ENCODE measurements at places on chromosomes 11 and 22.

GRCh38 chr11:76048763-76049162 is 157.5 kb downstream of the WNT11 start:
- DNase-seq, result no peak

DNA sequence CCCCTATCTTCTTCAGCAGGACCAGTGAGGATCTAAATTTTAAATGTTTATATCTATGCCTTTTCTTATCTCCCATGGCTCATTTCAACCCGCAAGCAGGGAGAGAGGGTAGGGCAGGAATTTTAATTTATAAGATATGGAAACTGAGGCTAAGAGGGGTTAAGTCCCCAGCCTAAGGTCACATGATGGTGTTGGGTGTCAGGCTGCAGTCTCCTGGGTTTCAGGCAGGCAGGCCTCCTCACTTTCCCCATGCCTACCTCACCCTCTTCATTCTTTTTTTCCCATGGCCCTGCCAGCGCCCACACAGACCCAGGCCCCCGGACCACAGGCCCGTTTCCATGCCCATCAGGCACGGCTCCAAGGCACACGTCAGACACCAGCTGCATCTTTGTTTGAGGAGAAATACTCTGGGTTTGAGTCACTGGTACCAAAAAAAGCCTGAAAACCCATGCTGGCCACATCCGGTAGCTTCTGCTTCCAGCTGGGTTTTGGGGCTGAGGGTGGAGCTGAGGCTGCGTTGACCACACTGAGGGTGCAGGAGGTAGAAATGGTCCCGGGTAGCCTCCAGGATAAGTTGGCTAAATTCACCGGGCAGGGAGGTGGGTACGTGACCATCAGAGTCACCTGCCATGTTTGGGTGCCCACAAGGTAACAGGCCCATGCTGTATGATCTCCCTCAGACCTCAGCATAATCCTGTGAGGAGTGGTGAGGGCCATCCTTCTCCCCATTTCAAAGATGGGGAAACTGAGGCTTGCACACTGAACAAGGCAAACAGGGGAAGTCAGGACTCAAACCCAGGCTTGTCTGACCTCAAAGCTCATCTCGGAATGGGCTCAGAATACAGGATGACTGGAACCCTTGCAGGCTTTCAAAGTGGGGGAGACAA is 7.5 kb downstream of the CRYBB1 start:
- no peak for DNase-seq

GRCh38 chr22:37045958-37046357 is 5.6 kb upstream of the KCTD17 start:
- no peak for DNase-seq

GRCh38 chr11:123062892-123063825 is 1.2 kb upstream of the HSPA8 start:
- DNase-seq, result no peak

DNA sequence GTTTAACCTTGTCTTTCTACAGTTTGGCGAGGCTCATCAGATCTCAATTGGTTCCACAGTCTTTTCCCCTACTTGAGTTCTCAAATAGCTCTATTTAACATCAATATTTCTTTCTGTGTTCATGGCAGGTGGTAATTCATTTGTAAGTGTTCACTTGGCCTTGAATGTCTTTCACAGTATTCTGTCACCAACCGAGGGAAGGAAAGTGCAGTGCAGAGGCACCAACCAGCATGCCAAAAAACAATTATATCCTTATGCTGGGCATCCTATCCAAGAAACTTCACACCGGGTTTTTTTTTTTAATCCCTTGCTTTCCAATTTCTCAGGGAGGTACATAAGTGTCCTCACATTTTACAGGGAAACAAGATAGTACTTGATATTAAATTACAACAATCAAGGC is 55.0 kb upstream of the ZC3H12C start:
- no peak for DNase-seq

DNA sequence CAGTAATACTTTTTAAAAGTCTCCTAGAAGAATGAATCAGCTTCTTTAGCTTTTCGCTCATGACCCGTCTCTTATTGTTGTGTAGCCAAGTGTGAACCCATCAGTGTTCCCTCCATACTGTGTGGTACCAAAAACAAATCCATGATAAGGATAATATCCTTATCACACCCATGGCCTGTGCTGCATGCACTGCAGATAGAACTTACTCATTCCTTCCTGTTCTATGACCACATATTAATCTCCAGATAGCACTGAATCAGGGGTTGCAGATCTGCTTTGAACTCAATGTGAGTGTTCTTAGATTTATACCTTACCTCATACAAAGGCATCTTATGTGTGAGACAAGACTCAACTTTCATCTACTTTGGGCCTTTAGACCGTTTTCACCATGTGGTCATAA is 373.4 kb downstream of the JRKL start:
- no peak for DNase-seq

- no peak for DNase-seq
These were observed 261.2 kb upstream of the UBASH3B start for GRCh38 chr11:122394313-122394712.

GRCh38 chr22:46149512-46150033 is 753 bp upstream of the PPARA start:
- peak; percentile 63 for DNase-seq

DNA sequence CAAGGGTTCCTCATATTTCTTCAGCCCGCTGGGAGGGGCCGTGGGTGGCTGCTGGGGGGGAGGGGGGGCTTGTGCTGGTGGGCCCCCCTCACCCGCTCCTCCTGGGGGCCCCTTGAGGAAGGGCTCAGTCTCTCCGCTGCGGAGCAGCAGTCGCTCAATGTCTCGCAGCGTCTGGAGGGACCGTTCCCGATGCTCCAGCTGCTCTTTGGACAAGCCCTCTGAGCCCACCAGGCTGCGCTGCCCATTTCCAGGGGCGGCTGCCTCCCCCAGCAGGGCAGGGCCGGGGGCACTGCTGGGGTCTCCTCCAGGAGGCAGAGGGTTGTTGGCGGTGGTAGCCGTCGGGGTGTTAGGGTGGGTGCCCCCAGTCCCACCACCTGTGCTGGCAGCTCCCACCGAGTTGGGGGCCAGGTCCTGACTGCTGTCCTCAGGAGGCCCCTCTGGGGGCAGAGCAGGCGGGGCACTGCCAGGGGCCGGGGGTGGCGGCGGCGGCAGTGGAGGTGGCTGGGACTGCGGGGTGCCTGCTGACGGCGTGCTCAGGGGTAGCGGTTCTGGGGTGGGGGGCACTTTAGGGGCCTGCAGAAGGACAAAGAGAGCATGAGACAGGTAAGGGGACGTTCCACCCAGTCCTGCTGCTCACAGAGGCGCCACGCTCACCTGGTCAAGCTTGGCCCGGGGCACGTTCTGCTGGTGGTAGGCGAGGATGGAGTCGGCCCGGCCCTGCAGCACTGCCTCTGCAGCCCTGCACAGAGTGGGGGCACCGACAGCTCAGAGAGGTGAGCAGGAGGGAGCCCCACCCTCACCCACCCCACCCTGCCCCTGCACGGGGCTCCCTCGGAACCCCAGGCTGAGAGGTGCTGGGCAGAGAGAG is 18.9 kb downstream of the CXCR5 start:
- no peak for DNase-seq

- DNase-seq, result no peak
These were observed 6.2 kb downstream of the FAM227A start for GRCh38 chr22:38649841-38650522.

- no peak for DNase-seq
These were observed 1.4 kb downstream of the NECTIN1 start for GRCh38 chr11:119727523-119728151.

DNA sequence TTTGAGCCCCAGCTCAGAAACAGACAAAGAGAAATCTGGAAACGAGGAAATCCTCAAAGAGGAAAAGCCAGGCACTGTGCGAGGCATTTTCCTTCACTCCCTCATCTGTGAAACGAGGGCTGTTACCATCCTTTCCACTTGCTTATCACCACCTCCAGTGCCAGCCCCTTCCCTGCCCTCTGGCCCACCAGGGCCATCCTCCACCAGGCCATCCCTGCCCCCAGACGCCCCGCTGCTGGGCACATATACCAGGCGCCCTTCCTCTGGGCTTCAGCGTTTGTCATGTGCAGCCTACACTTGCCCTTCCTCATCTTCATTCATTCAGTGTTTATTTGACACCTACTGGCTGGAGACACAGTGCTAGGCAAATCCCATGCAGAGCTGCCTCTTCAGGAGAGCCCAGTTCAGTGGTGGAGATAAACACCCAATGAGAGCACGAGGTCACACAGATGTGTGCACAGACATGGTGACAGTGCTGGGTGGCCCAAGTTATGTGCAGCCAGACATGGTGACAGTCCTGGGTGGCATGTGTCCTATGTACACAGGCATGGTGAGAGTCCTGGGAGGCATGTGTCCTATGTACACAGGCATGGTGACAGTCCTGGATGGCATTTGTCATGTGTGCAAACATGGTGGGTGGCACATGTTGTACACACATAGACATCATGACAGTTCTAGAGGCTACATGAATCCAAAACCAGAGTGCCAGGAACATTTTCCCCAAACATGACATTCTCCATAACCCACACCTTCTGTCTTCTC is 9.7 kb downstream of the SPTBN2 start:
- DNase-seq, result no peak

GRCh38 chr11:100328626-100329340 is 358.3 kb upstream of the ARHGAP42 start:
- DNase-seq, result no peak

GRCh38 chr11:64677441-64678023 is 45.5 kb downstream of the NRXN2 start:
- DNase-seq, result no peak

DNA sequence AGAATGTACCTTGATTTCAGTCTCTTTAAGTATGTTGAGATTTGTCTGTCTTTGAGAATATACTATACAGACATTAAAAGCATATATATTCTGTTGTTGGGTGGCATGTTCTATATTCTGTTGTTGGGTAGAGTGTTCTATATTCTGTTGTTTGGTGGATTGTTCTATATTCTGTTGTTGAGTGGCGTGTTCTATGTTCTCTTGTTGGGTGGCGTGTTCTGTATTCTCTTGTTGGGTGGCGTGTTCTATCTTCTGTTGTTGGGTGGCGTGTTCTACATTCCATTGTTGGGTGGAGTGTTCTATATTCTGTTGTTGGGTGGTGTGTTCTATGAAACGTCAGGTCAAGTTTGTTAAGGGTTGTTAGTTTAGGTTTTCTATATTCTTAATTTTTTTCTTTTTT is 27.1 kb upstream of the CTTN start:
- DNase-seq, result no peak

DNA sequence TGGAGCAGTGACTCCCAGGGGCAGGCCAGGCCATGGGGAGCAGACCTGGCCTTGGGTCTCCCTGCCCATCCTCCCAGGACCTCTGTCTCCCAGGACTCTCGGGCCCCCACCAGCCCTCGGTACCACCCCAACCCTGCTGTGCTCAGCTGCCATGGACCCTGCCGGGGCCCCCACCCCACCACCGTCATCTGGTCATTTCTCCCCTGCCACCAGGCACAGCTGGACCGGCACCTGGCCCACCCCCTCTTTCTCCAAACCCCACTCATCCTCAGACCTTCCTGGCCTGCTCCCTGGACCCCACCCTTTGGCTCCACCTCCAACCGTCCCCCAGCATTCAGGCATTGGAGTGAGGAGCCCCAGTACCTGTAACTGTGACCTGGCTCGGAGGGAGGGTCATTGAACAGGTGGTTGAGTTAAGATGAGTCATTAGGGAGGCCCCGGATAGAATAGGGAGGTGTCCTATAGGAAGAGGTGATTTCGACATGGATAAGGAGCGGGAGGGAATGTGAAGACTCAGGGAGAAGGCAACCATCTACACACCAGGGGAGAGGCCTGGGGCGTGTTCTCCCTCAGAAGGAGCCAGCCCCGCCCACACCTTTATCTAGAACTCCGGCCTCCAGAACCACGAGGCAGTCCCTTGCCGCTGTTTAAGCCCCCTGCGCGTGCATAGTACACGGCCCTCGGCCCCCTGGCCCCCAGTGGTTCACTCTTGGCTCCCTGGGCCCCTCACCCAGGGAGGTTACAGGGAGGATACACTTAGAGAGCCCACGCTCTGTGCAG is 1395.9 kb downstream of the BRD1 start:
- DNase-seq, result no peak

DNA sequence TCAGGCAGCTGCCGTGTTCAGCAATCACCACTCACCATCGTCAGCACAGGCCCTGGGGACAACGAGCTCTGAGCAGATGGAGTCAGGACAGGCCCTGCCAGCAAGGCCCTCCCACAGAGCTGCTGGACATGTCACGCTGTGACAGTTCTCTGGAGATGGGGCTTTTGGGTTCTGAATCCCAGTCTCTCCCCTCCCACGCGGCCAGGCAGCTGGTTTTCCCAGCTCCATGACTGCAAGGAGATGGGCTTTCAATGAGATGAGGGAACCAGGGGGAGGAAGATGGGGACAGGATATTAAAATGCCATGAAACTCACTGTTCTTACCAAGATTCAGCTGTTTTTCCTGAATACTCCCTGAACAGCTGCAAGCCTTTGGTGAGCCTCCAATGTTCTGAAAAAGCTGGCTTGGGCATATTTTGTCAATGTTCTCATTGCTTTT is 305.9 kb downstream of the BRD1 start:
- no peak for DNase-seq

DNA sequence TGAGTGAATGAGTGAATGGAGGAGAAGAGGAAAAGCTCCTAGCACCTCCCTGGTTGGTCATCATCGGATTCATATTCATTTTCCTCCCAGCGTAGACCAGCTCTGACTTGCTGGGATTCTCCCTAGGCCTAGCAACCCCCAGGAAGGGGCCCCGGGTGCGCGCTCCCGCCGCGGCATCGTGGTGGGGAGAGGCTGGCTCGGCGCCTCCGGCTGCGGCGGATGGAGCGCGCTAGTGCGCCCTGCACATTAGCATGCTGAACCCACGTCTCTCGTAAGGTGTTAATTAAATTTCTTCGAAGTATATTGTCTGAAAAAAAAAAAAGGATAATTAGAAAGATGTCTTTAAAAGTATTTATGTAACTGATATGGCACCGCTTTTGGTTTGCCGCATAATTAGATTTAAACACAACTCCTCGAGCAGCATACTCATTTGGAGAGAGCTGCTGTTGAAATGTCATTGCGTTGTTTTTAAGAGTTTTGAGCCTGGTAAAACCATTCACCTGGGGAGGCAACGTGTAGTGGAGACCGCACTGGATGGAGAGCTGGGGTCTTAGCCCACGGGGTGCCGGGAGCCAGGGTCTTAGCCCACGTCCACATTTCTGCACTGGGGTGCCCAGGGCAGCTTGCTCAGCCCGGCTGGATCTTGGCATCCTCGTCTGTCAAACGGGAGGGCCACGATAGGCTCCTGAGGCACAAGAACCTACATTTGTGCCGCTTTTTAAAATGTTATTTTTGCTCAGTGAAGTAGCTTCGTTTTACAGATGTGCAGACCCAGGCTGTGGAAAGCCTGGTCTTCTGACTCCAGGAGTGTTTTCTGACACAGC is 21.8 kb downstream of the MPPED1 start:
- DNase-seq, result no peak

- no peak for DNase-seq
These were observed 812 bp downstream of the FADD start for GRCh38 chr11:70203751-70204465.

All from hypothalamus (tissue), 51 donors.